ENCODE measurements at places on chromosomes 2 and 18. TPM values are rescaled to one million over a fixed set of nuclear protein-coding genes. Genes with fewer than 3 reads are reported as not detected.

The UGT1A6 gene
- polyA plus RNA-seq: 1.9 TPM

The SP140 gene
- polyA plus RNA-seq: 0.66 TPM

The CNTNAP5 gene
- polyA plus RNA-seq: not detected

The AAK1 gene
- polyA plus RNA-seq: 27.9 TPM

The DHRS9 gene
- 0.36 TPM for polyA plus RNA-seq

The CD8B2 gene
- not detected for polyA plus RNA-seq

The RTP5 gene
- not detected for polyA plus RNA-seq

The CACNB4 gene
- polyA plus RNA-seq: not detected

The STON1 gene
- 0.23 TPM for polyA plus RNA-seq

The ROCK1 gene
- 9.9 TPM for polyA plus RNA-seq

The ERFE gene
- 0.60 TPM for polyA plus RNA-seq

The INPP4A gene
- 10.1 TPM for polyA plus RNA-seq

The MOCOS gene
- polyA plus RNA-seq: 5.8 TPM

The APLF gene
- 0.97 TPM for polyA plus RNA-seq

The KDSR gene
- 61.5 TPM for polyA plus RNA-seq

The TMEM200C gene
- polyA plus RNA-seq: not detected

The HJURP gene
- polyA plus RNA-seq: 38.6 TPM

The GATA6 gene
- 0.62 TPM for polyA plus RNA-seq

The DNAJC5G gene
- polyA plus RNA-seq: not detected

The RBKS gene
- polyA plus RNA-seq: 1.9 TPM

The FAM161A gene
- 0.46 TPM for polyA plus RNA-seq

The POTEE gene
- polyA plus RNA-seq: not detected

The HOXD13 gene
- polyA plus RNA-seq: not detected

The DAPL1 gene
- 5.2 TPM for polyA plus RNA-seq

The TUBB8B gene
- 0.59 TPM for polyA plus RNA-seq

The CFC1 gene
- polyA plus RNA-seq: not detected

The SERPINB11 gene
- polyA plus RNA-seq: not detected

The REG1B gene
- polyA plus RNA-seq: not detected
